ENCODE measurements at places on chromosomes 16 and 17.

- DNase-seq = no peak
Observed at GRCh38 chr17:14134456-14134855, 65.2 kb downstream of the COX10 start.

DNA sequence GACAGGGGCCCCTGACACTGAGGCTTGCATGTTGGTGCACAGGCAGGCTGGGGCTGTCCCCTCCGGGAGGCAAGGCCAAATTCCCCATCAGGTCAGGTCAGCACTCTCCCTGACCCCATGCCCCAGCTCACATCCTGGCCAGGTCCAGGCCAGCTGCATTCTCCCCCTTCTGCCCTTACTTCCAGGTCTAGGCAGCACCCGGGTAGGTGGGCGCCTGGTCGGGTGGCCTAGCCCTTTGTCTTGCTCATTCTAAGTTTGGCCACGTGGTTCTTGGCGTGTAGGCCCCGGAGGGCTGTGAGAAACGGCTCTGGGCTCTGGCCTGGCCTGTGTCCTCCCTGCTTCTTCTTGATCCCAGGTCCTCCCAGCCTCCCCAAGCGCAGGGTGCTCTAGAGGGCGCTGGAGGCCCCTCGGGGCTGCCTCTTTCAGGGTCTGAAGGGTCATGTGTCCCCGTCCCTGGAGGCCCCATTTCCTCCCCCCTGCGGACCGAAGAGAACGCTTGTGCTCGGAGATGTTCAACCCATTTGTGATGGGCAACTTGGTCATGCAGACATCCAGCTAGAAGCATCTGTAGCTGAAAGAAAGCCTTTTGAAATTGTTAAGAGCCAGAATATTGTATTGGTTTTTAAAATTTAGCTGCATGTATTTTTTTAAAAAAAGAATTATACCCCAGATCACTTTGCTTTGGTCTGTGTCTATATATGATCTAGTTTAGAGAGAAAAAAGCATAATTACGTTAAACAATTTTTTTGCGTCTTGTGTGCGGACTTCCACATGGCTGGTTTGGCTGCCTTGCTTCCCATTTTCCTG is 6.7 kb downstream of the BAHCC1 start:
- DNase-seq = no peak

DNA sequence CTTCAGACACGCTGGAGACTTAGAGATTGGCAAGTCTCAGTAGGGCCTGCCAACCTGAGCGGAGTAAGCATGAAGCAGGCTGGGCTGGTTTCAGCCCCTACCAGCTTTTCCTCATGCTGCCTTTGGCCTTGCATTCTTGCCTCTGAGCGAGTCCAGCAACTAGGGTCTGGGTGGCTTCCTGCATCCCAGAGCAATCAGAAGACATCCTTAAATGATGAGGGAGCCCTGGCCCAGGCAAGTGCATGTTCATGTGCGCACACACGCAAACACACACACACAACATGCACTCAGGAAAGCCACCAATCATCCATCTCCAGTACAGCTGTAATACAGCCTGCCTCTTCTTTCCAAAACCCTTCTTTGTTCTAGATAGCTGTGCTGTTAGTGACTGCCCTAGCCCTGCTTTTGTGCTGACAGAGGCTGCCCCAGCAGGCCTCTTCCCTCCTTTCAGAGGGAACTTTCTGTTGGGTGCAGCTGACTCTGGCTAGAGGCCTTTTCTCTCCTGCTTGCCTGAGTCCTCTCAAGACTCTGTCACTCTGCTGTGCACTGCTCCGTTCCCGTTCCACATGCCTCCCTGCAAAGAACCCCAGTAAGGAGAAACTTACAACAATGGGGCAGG is 30.7 kb upstream of the TBX2 start:
- no peak for DNase-seq

DNA sequence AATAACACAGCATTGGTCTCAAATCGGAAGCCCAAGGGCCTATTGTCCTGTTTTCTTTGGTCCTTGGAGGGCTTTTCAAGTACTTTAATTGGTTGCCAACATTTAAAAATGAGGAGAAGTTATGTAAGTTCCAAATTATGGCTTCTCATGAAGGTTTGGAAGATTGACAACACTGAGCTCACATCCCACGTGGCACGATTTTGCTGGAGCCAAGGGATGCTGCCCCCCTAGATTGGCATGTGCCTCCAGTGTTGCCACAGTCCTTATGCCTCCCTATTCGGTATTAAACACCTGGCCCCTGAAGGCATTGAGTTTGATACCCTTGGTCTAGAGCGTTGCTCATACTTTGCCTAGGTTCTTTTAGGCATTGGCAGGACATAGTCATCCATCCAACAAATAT is 108.0 kb downstream of the ZNF18 start:
- DNase-seq = no peak

GRCh38 chr17:70215656-70216055 is 46.3 kb downstream of the KCNJ2 start:
- no peak for DNase-seq

DNA sequence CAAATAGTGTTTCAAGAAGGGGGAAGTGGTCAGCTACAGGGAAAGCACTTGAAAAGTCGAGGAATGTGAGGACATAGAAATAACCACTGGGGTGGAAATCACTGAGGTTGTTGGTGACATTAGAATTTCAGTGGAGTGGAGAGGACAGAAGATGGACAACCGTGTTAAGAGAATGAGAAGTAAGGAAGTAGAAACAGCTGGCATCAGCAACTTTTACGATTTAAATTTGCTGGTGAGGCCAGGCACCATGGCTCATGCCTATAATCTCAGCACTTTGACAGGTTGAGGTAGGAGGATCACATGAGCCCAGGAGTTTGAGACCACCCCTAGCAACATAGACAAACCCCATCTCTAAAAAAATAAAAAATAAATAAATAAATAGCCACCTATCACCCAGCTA is 83.2 kb upstream of the PSMD7 start:
- no peak for DNase-seq

GRCh38 chr17:28698253-28698941 is 13.3 kb downstream of the PROCA1 start:
- DNase-seq = no peak

- DNase-seq = no peak
Observed at GRCh38 chr16:76157629-76158028, 119.6 kb upstream of the CNTNAP4 start.

DNA sequence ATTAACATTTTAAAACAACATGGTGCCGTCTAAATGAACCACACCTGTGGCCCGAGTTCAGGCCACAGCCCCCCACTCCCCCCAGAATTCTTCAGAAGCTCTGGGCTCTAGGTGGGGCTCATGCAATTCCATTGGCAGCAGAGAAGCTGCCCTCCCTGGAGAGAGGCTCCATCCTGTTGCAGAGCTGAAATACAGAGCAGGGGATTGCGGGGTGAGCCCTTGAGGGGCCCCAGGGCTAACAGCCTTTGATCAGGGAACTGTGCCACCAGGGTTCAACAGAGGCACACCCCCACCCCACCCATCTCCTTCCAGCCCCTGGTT is 69.3 kb downstream of the ABR start:
- DNase-seq = no peak

DNA sequence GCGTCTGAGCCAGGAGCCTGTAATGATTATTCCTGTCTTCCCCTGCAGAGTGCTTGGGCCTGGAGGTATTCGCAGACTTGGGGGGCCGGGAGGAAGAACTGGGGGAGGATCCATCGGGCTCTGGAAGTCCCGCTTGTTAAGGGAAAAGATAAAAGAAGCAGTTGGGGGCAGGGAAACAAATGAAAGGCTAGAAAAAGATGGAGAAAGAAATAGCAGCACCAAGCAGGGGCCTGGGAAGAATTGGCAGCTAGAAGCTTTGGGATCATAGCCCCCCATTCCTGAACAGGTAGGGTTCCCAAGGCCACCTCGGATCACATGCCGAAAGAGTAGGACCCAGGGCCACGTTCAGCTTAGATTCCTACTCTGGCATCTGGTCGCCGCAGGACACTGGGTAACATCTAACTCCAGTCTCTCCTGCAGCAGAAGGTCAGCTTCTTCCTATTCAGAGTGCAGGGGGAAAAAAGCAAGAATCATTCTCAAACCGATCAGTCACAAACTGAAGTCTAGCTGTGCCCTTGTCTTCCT is 23.6 kb downstream of the ADAM11 start:
- DNase-seq = no peak

DNA sequence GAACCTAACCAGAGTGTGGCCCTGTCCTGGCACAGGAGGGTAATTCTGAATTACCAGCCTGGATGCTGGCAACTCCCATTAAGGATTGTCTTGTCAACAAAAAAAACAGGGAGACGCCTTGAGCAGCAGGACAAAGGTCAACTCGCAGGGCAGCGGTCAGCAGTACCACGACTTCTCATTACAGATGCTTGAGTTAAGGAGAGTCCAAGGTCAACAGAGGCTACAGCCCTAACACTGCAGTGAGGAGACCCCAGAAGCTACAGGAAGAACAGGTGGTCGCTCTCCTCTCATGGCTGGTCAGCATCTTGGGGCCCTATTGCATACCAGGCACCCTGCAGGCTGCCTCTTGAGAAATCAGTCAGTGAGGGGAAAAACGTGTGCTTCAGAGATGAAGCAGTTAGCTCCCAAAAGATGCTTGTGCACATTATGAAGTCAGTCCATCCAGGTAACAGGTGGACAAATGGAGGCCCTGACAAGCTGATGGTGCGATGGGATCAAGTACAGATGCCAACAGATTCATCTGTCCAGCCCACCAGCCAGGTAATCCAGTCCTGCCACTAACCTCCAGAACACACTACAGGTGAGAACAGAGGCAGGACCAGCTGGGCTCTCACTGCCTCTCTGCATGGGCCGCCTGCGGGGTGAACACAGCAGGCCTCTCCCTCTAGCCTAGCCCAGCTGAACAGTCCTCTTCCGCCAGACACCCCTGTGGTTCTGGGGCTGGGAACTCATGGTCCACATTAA is 4.2 kb downstream of the CSNK1D start:
- no peak for DNase-seq

DNA sequence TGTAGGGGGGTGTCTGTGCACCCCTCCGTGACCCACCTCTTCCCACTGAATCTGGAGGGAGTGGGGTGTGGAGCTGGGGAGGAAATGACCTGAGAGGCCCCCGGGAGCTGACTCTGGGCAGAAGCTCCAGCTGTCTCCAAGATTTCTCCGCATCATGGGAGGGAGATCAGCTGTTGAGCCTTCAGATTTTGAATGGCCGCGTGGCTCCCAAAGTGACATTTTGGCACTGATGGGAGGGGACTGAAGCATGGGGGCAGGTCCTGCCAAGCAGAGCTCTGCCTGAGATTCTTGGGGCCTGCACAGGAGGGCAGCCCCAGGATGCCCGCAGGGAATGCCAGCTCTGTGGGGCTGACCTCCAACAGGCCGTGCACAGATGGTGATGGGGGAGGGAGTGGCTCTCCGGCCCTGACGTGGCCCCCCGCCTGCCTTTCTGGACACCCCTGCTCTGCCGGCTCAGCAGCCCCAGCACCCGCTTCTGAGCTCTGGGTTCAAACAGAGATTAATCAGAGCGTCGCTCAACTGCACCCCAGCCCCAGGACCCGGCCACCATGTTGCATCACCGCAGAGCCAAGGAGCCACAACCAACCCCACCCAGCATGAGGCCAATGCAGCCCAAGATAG is 25.3 kb upstream of the UBE2I start:
- no peak for DNase-seq

DNA sequence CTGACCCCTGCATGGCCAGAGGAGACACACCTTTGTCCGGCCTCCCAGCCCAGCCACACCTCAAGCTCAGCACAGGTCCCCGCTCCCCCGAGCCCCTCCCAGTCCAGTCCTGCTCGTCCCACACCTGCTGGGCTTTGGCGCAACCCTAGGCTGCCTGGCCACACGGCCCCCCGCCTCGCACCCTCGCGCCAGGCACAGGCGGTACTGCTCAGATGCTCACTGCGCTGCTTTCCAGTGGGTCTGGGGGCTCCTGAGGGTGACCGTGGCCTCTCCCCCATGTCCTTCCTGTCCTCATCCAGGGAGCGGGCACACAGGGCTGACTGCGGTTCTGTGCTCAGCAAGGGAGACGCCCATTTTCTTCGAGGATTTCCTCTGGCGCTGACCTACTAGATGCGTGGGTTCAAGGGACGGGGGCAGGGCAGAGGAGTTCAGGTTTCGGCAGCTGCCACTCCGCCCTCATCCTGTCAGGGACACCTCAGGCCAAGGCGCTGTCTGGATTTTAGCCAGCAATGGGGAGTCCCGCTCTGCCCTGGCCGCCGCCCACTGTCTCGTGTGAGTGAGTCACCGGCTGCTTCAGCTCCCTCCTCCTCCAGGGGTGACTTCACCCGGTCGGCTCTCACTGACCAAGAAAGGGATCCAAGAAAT is 118.0 kb upstream of the ZNF469 start:
- DNase-seq = no peak

GRCh38 chr17:65941356-65941899 is 250.5 kb downstream of the CEP112 start:
- DNase-seq = no peak
